ENCODE measurements at places on chromosomes 4 and X.

DNA sequence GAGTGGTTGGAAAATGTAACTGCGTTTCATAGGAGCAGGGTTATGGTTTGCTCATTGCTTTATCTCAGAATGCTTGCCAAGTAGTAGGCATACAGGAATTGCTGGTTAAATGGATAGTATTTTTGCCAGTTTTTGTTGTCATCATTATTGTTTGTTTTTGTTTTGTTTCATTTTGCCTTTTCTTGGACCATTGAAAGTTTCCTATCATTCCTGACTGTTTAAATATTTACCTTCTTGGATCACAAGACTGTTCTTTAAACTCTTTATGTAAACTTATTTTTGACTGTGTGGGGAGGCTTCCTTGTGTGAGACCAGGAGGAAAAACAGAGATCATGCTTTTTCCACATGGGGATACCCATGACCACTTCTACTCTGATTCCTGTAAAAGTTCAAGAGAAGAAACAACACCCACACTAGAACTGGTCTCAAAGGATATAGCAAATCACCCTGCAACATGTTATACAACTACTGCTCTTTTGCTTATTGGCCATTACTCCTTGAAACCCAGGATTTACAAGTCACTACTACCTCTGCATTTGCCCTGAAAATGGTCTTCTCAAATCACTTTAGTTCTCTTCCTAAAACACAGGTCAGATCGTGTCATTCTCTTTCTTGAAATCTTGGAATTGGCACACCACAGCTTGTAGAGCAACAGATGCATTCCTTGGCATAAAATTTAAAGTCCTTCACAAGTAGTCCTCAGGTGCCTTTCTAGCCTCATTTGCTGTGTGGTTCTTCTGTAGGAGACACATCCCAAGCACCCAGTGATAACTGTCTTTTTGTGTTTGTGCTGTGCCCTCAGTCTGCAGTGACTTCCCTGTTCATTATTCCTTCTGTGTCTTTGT, 51.3 kb downstream of the FNIP2 start:
- DNase-seq = no peak

DNA sequence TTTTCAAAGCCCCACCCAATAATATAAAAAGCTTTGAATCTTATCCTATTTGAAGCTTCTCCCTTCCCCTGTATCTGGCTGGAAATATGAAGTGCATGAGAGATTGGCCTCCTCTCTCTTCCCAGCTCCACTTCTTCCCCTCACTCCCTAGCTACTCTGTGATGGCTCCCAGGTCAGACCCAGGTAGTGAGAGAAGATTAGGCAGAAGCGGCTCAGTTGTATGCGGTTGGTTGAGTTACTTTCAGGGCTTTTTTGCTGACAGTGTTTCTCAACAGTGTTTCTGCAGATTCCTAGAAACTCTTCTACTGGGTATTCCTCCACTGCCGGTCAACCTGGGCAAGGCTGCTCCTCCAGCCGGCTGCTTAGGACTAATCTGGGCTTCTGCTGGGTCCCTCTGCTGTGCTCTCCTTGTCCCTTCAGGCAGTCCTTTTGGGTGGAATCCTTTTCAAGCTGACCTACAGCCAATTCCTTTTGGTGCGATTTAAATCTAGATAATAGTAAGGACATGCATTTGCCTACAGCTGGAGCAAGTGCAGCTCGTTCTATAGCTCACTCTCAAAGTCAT, 87.4 kb upstream of the SLC7A11 start:
- no peak for DNase-seq

DNA sequence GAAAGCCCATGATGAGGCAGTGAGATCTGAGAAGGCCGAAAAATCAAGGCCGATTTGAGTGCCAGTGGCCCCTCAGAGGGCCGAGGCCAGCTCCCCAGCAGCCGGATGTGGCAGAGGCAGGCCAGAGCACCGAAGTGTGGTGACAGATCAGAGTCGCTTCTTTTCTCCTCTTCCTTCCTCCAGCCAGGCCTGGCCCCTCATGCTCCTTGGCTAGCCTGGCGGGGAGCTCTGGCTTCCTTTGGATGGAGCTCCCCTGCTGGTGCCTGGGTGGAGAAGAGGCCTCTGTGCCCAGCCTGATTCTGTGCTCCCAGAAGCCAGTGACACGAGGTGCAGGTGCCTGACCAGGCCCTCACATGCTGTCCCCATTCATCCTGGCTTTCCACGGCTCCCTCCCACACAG, 127.2 kb upstream of the PABPC4L start:
- no peak for DNase-seq

- no peak for DNase-seq
Measured at GRCh38 chrX:121635141-121635540, 587.7 kb downstream of the GLUD2 start.
